NCI-H2029 treated with DMSO at 0.1 percent for 48 hours (cell line): ENCODE measurements at places on chromosomes 5 and 9.

- peak; percentile 37 for DNase-seq
Observed at GRCh38 chr5:42950456-42951292, 89.4 kb downstream of the ANXA2R start.

DNA sequence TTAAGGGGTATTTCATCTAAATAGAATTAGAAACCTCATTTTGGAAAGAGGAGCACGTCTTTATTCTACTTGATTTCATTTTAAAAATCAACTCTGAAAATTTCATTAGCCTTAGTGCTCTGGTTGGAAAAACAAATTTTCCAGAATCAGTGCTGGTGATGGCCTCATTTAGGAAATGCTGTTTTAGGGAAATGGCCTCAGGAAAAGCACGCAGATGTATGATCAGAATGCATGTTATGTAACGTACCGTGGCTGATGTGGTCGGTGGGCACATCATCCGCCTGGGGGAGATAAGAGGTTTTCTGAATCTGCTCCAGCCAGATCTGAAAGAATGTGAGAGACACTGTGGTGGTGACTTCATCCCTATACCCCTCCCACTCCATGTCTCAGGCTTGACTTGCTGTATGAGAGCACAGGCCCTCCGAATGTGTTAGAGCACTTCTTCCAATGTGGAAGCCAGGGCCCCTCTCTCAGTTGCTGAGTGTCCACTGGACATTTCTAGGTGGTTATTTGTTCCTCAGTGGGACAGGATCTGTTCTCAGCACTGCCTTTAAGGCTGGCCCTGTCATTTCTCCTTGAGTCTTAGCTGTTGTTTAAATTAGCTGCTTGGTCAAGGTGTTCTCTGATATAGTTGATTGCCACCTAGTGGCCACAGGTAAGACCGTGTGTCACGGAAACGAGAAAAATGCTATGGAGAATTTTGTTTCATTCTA lies 96.5 kb downstream of the ARHGAP26 start:
- DNase-seq = no peak

- no peak for DNase-seq
Observed at GRCh38 chr5:41176952-41177351, 36.4 kb downstream of the C6 start.

- DNase-seq = no peak
Observed at GRCh38 chr5:181205761-181206649, 1.0 kb upstream of the TRIM7 start.

- no peak for DNase-seq
Observed at GRCh38 chr9:5631026-5631425, 2.1 kb downstream of the RIC1 start.

GRCh38 chr9:72537011-72537545 lies 15.7 kb downstream of the TMC1 start:
- DNase-seq = no peak

DNA sequence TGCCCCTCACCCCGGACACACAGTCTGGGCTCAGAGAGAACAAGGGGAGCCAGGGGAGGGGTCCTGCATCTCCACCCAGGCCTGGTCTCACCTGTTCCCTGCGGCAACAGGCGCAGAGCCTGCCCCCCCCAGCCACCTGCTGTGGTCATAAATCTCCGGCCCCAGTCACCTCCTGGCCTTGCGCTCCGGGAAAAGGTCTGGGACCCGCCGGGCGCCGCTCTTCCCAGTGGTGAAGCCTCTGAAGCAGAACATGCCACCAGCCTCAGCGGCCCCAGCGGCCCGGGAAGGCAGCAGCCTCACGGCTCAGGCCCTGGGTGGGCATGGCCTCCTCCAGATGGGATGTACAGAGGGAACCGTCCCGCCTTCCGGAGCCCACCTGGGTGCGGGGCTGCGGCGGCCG lies 20.6 kb downstream of the NOTCH1 start:
- no peak for DNase-seq

- no peak for DNase-seq
Observed at GRCh38 chr5:77390795-77391194, 101.3 kb downstream of the WDR41 start.

GRCh38 chr5:127423173-127423798 lies 94.2 kb upstream of the PRRC1 start:
- no peak for DNase-seq
